ENCODE measurements at places on chromosomes 12 and 14. TPM values are rescaled to one million over a fixed set of nuclear protein-coding genes. Genes with fewer than 3 reads are reported as not detected.

DNA sequence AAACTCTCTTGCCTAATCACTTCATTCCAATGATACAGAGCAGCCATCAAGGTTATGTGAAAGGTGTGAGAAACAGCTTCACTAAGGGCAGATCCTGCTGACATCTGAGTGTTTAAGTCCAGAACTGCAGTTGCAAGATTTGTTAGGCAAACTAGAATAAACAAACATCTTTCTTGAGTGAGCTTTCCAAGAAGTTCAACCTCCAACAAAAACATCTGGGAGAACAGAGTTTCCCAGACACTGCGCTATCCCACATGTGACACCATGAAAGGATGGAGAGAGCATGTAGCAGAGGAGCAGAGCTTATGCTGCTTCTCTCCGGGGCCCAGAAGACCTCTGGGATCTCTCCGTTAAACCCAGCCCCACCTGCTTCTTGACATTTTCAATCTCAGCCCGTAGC is 5.6 kb downstream of the KRT76 start:
- no peaks in the 10 kb centered on the region for H3K4me1 ChIP-seq
- H3K27me3 ChIP-seq: peaks cover 30% of the 10 kb centered on the region
- DNase-seq: no peak

- DNase-seq: no peak
- no peaks in the 10 kb centered on the region for H3K36me3 ChIP-seq
- no peak overlapping the region for H3K4me3 ChIP-seq
- peaks cover 11% of the 10 kb centered on the region for H3K4me1 ChIP-seq
These were observed 63.3 kb upstream of the TBX3 start for GRCh38 chr12:114747012-114747858.

Gene FGF6
- not detected for total RNA-seq

DNA sequence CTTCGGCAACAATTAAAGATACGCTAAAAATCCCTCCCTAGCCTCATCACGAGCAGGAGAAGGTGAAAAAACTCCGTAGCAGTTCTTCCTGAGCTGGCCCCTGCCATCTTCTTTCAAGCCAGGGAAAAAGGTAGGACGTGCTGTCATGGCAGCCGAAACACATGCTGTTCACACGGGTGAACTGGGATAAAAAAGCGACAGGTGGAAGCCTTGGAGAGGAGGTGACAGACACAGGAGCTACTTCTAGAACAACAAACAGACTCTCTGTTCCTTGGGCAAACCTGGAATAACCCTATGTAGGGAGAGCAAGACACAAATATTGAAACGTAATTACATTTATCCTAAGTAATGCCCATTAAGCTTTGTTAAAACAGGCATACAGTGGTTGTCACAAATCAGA is 81.3 kb downstream of the KCNK10 start:
- H3K4me1 ChIP-seq: peaks cover 10% of the 10 kb centered on the region
- peaks cover 13% of the 10 kb centered on the region for H3K36me3 ChIP-seq
- peaks cover 12% of the 10 kb centered on the region for H3K27me3 ChIP-seq
- H3K27ac ChIP-seq: no peak overlapping the region

GRCh38 chr12:128326406-128326805 is 59.4 kb downstream of the TMEM132C start:
- peaks cover 7% of the 10 kb centered on the region for H3K36me3 ChIP-seq
- no peak for DNase-seq
- H3K27ac ChIP-seq: no peak overlapping the region
- H3K27me3 ChIP-seq: no peaks in the 10 kb centered on the region
- H3K4me1 ChIP-seq: peaks cover 40% of the 10 kb centered on the region
- H3K4me3 ChIP-seq: no peak overlapping the region

GRCh38 chr14:101851736-101852405 is 90.4 kb downstream of the PPP2R5C start:
- no peak overlapping the region for H3K4me3 ChIP-seq
- H3K27me3 ChIP-seq: no peaks in the 10 kb centered on the region
- H3K4me1 ChIP-seq: peaks cover 14% of the 10 kb centered on the region
- no peak for DNase-seq

GRCh38 chr12:84757978-84758377 is 154.6 kb downstream of the SLC6A15 start:
- no peaks in the 10 kb centered on the region for H3K4me1 ChIP-seq

- no peaks in the 10 kb centered on the region for H3K36me3 ChIP-seq
- peaks cover 20% of the 10 kb centered on the region for H3K4me1 ChIP-seq
- H3K4me3 ChIP-seq: peak overlapping the region; percentile 87
These were observed 420 bp upstream of the OTUB2 start for GRCh38 chr14:94025720-94026119.

GRCh38 chr12:24955853-24956252 is 7.0 kb upstream of the BCAT1 start:
- H3K27me3 ChIP-seq: no peaks in the 10 kb centered on the region
- no peak overlapping the region for H3K4me3 ChIP-seq
- DNase-seq: no peak
- no peak overlapping the region for H3K27ac ChIP-seq
- no peaks in the 10 kb centered on the region for H3K36me3 ChIP-seq
- peaks cover 9% of the 10 kb centered on the region for H3K4me1 ChIP-seq

- peak overlapping the region; percentile 81 for H3K27ac ChIP-seq
- peaks cover 20% of the 10 kb centered on the region for H3K4me1 ChIP-seq
- no peak overlapping the region for H3K4me3 ChIP-seq
- no peaks in the 10 kb centered on the region for H3K27me3 ChIP-seq
- H3K36me3 ChIP-seq: no peaks in the 10 kb centered on the region
- no peak for DNase-seq
These were observed 11.2 kb downstream of the RHOF start for GRCh38 chr12:121781998-121782979.

Gene ARG2
- total RNA-seq: 22.2 TPM

Gene APAF1
- total RNA-seq: 29.2 TPM

Gene NUAK1
- total RNA-seq: 35.6 TPM

DNA sequence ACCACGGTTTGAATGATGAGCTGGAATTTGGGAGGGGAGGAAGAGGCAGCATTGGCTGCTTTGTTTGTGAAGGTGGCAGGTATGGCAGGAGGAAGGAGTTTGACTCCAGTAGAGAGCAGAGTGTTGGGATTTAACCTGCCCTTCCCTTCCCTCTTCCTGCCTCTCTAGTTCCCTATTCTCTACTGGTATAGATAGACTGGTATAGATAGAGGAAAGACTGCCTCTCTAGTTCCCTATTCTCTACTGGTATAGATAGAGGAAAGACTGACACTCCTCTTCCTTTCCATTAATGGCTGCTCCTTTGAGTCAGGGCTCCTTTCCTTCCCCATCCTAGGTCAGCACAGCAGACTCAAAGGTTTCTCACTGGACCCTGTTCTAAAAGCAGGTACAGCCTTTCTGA is 8.4 kb upstream of the SYCP3 start:
- no peaks in the 10 kb centered on the region for H3K4me1 ChIP-seq
- peaks cover 12% of the 10 kb centered on the region for H3K36me3 ChIP-seq
- DNase-seq: no peak
- no peaks in the 10 kb centered on the region for H3K27me3 ChIP-seq

DNA sequence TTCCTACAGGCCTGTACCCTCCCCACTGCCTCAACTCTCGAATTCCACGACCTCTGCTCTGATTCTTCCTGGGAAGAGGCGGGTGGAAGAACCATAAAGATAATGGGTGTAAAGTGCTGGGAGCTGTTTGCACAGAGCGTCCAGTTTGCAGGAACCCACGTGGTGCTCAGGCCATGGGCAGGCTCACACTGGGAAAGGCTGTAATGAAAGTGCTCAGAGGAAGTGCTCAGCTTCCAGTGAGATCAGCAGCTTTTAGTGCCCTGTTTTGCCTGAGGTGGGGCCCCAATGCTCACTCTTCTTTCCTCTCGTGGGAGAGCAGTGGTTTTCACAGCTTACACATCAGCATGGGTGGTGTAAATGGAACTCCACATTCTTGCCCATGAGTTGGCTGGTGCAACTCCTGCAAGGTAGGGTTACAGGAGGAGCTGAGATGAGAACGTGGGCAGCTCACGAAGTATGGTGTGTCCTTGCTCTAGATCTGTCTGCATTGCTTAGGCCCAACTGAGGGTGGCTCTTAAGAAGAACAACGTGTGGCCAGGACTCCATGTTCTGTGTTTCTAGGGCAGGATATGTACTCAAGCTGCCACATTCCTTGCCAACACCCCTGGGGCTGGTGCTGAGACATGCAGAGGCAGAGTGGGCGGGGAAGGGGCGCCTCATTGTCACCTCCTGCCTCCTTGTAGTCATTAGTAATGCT is 2.9 kb downstream of the TMEM63C start:
- peaks cover 13% of the 10 kb centered on the region for H3K4me1 ChIP-seq
- H3K36me3 ChIP-seq: no peaks in the 10 kb centered on the region
- no peak for DNase-seq

Gene NRIP2
- total RNA-seq: not detected

- no peaks in the 10 kb centered on the region for H3K36me3 ChIP-seq
- DNase-seq: no peak
- no peak overlapping the region for H3K4me3 ChIP-seq
- no peaks in the 10 kb centered on the region for H3K27me3 ChIP-seq
- H3K27ac ChIP-seq: no peak overlapping the region
These were observed 5.4 kb upstream of the AMN start for GRCh38 chr14:102917056-102917385.

- no peak overlapping the region for H3K4me3 ChIP-seq
- H3K27ac ChIP-seq: no peak overlapping the region
- no peak for DNase-seq
These were observed 23.9 kb downstream of the SLC7A7 start for GRCh38 chr14:22791301-22791700.

DNA sequence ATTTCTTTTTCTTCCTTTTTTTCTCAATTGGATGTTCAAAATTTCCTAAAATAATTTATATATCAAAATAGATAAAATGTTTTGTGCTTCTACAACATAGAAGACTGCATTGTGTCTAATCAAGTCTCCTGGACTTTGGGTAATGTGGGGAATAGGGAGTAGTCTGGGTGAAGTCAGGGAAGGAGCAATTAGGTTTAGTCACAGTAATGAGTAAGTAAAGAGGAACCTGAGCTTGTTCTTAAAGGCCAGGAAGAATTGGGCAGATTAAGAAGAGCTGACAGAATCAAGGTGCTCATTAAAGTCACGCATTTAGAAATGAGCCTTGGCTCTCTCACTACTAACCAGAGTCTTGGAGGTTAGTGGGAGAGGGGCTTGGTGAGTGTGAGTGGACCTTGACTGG is 233.3 kb upstream of the SSTR1 start:
- H3K27ac ChIP-seq: no peak overlapping the region
- peaks cover 10% of the 10 kb centered on the region for H3K4me1 ChIP-seq
- no peak overlapping the region for H3K4me3 ChIP-seq

GRCh38 chr14:93295541-93296220 is 37.2 kb downstream of the BTBD7 start:
- no peak overlapping the region for H3K4me3 ChIP-seq
- H3K27me3 ChIP-seq: no peaks in the 10 kb centered on the region
- no peak for DNase-seq
- no peak overlapping the region for H3K27ac ChIP-seq
- peaks cover 9% of the 10 kb centered on the region for H3K4me1 ChIP-seq
- peaks cover 6% of the 10 kb centered on the region for H3K36me3 ChIP-seq
